ENCODE measurements at places on chromosomes 5 and 9. TPM values are rescaled to one million over a fixed set of nuclear protein-coding genes. Genes with fewer than 3 reads are reported as not detected.

The FOXE1 gene
- 9.1 TPM for total RNA-seq

DNA sequence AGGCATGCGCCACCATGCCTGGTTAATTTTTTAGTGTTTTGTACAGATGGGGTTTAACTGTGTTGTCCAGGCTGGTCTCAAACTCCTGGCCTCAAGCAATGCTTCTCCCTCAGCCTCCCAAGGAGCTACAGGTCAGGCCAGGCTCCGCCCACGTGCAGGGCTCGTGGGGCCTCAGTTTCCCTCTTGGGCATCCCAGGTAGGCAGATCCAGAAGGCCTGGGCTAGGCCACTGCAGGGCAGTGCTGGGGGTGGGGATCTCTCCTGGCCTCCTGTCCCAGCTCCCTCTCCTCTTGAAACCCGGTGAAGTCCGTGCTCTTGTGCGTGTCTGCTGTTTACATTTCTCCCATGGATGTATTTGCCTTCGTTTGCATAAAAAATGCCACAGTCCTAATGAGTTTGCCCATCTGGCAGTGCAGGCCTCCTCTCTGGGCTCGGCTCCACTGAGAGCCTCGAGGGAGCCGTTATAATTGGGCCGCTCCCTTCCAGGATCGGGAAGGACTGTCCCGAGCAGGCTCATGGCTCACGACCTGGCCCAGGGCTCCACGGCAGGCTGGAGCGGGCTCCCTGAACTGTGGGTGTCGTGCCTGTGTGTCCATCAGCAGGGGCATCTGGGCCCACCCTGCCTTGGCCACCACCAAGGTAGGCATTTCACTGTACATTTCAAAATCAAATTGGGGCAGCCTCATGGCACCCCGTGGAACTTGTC, 52.6 kb upstream of the RUFY1 start:
- no peak overlapping the region for H3K27ac ChIP-seq
- no peaks in the 10 kb centered on the region for H3K36me3 ChIP-seq
- no peaks in the 10 kb centered on the region for H3K4me1 ChIP-seq
- no peak overlapping the region for H3K4me3 ChIP-seq
- H3K27me3 ChIP-seq, result peaks cover 72% of the 10 kb centered on the region

- H3K36me3 ChIP-seq, result no peaks in the 10 kb centered on the region
- H3K4me1 ChIP-seq, result peaks cover 11% of the 10 kb centered on the region
- no peaks in the 10 kb centered on the region for H3K27me3 ChIP-seq
- DNase-seq, result peak; percentile 51
- peak overlapping the region; percentile 24 for H3K4me3 ChIP-seq
Measured at GRCh38 chr9:127838375-127839078, 15.9 kb downstream of the ENG start.

GRCh38 chr5:122367456-122367855, 55.4 kb downstream of the SNCAIP start:
- no peaks in the 10 kb centered on the region for H3K4me1 ChIP-seq
- no peaks in the 10 kb centered on the region for H3K36me3 ChIP-seq
- no peak overlapping the region for H3K27ac ChIP-seq
- peaks cover 13% of the 10 kb centered on the region for H3K27me3 ChIP-seq
- DNase-seq, result no peak

GRCh38 chr5:173764332-173765028, 123.7 kb upstream of the CPEB4 start:
- peaks cover 51% of the 10 kb centered on the region for H3K4me1 ChIP-seq
- peak; percentile 92 for DNase-seq
- H3K27ac ChIP-seq, result peak overlapping the region; percentile 96
- peak overlapping the region; percentile 27 for H3K4me3 ChIP-seq
- no peaks in the 10 kb centered on the region for H3K27me3 ChIP-seq

DNA sequence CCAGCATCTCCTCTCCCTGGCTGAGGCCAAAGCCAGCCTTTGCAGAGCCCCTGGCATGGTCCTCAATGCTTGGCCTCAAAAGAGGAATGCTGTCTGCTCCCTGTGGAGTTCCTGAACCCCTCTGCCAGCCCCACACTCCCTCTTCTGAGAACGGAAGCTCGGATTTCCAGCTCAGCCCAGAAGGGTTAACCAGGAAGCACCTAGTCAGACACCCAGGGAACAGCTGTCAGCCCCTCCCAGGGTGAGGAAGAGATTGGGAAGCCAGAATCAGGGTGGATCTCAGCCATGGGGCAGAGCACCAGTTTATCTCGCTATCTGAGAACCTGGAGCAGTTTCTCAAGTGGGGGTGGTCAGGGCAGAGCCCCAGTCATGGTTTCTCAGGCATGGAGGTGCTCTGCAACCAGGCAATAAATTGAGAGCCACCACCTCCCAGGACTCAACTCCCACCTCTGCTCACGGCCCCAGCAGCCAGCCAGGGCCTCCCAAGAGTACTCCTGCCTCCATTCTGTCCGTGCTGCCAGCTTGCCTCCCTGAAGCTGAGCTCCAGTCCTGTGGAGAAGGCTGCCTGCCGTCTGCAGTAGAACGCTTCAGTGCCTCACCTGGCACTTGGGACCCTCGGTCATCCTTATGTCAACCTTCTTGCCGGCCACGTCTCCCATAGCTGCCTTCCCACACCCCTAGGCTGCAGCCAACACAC, 7.6 kb downstream of the FOXE1 start:
- H3K4me1 ChIP-seq, result no peaks in the 10 kb centered on the region
- no peak overlapping the region for H3K4me3 ChIP-seq
- H3K36me3 ChIP-seq, result no peaks in the 10 kb centered on the region
